ENCODE measurements at places on chromosomes 3 and 15.

DNA sequence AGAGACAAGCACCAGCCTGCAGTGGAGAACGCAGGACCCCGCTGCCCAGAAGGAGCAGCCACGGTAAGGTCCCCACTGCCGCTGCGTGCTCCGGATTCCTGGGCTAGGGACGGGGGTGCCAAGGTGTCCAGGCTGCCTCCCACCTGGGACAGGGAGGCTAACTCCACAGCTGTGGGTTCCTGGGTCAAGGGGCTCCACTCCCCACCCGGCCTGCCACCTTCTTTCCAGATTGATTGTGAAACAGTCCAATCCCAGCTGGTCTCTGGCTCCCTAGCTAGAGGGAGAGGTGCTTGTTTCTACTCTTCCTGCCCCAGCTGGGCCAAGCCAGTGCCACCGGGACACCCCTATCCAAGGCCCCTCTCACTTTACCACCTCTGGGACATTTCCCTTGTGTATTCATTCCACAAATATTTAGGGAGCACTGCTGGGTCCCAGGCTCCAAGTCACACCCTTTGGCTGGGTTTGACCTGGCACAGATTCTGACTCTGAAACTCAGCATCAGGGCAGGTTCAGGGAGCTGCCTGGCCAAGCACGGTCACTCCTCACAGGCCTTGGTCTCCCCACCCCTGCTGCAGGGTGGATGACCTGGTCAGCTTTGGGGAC lies 1.9 kb downstream of the PAK6 start:
- DNase-seq: no peak

DNA sequence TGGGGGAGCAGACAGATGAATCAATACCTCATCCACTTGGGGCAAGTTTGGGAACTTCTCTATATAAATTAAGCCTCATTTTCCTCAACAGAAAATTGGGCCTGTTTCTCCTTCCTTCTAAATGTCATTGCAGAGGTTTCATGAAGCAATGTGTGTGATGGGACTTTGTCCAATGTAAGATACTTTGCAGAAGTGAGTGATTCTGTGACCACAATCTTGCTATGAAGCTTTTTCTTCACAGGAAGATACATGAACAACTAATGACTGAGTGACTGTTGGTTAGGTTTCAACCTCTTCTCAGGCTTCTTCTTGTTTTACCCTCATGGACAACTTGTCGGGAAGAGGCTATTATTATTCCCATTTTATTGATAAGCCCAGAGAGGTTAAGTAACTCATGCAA lies 11.0 kb downstream of the TMEM45A start:
- DNase-seq: no peak

- no peak for DNase-seq
Measured at GRCh38 chr15:99092554-99093172, 12.2 kb upstream of the SYNM start.

GRCh38 chr15:73709686-73710085 lies 25.5 kb downstream of the CD276 start:
- DNase-seq: no peak

- DNase-seq: no peak
Measured at GRCh38 chr3:126855374-126855773, 127.5 kb upstream of the PLXNA1 start.

DNA sequence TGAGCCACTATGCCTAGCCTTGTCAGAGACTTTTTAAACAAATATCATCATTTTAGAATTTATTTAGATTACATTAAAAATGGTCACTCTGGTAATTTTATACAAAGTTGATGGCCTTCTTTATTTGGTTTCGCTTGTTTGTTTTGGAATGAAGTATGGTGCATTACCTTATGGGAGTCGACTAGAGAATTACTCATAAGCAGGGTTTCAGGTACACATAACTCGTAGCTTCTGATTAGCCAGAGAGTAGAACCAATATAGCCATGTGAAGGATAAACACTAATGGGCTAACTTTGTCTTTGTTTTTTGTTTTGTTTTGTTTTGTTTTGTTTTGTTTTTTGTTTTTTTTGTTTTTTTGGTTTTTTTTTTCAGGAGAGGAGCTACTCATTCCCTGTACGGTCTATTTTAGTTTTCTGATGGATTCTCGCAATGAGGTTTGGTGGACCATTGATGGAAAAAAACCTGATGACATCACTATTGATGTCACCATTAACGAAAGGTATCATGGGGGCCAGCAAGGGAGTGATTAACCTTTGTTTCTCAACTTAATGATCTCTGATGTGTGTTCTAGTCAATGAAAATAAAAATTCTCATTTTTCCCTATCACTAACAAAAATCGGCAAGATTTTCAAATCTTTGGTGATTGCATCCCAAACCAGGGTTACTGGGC lies 113.2 kb downstream of the IL1RAP start:
- DNase-seq: no peak

DNA sequence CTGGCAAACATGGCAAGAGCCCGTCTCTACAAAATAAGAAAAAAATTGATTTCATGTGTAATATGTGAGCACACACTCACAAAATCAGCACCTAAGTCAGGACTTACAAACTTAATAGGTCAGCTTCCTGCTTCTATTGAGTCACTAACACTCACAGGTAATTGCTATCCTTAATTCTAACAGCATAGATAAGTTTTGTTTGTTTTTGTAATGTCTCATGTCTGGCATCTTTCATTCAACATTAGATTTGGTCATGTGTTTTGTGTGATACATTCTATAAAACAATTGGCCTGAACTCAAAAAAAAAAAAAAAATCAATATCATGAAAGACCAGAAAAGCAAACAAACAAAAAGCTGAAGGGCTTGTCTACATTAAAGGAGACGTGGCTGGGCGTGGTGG lies 564.7 kb downstream of the AGBL1 start:
- no peak for DNase-seq

DNA sequence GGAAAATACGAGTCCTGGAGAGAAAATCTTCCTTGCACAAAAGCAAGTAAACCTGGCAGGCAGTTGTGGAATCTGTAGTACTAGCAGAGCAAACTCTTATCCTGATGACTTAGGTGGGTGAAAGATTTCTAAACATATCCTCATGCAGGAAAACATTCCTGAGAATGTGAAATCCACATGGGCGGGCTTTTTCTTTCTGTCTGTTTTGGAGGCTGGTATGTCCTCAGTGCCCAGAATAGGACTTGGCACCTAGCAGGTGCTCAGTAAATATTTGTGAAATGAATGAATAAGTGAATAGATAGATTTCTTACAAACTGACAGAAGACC lies 53.3 kb downstream of the FAM174B start:
- no peak for DNase-seq

GRCh38 chr15:33309602-33310276 lies 1.0 kb upstream of the RYR3 start:
- DNase-seq: no peak

GRCh38 chr15:48674876-48675275 lies 29.4 kb upstream of the FBN1 start:
- no peak for DNase-seq

- no peak for DNase-seq
Measured at GRCh38 chr3:63095-63765, 133.3 kb upstream of the CHL1 start.

DNA sequence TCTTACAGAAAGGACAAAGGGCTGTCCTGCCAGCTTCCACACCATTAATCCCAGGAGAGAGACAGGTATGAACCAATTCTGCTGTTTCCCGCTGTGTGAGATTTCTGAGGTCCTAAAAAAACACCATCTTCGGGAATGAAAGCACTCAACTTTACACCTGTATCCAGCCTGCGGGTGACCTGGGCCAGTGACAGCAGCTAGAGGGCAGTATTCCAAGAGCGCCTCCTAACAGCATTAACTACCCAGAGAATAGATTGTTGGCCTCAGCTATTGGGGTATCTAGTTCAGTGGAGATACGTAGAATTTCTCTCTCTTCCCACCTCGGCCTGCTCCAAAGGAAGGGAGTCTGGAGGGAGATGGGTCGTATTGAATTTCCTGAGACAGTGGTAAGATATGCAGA lies 55.1 kb downstream of the WDR76 start:
- DNase-seq: no peak

GRCh38 chr3:8303466-8303865 lies 198.2 kb upstream of the LMCD1 start:
- no peak for DNase-seq

GRCh38 chr15:29665444-29666003 lies 156.7 kb downstream of the TJP1 start:
- DNase-seq: no peak

DNA sequence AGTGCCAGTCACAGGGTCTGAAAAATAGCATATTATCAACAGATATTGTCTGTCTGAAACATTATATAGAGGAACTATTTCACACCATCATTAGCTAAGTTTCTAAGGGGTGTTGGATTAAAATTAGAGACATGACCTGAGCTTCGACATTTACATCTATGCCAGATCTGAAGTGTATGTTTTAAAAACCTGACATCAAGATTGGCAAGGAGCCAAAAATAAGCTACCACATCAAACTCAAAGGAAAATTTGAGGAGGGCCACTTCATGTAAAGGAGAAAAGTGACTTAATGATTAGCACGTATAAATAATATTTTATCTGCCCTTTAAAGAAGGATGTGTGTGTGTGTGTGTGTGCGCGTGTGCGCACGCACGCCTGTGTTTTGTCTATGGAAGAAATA lies 752.0 kb upstream of the GRM7 start:
- DNase-seq: no peak

DNA sequence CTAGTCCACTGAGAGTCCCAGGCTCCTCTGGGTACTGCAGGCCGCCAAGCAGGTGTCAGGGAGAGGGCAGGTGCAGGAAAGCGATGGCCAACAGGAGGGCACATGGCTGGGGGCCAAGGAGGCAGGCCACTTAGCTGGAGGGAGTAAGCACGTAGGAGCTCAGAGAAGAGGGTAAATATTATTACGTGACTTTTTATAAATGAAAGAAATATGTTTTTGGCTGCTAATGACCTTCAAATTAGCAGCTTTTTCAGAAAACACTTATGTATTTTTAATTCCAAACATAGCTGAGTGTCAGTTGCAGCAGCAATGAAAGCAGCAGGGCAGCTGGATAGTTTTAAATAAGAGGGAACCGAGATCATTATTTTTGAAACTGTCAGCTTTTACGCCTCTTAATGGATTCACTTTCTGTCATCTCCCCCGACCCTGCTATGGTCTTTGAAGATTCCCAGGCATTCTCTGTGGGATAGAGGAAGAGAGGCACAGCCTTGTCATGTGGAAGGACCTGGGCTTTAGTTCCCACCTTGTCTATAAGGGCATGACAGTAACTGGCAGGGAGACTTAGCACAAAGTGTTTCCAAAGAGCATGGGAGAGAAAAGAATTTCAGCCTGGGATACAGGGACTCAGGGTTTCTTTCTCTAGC lies 477.1 kb downstream of the EPHB1 start:
- no peak for DNase-seq

GRCh38 chr3:168570404-168571155 lies 474.9 kb upstream of the GOLIM4 start:
- DNase-seq: no peak

DNA sequence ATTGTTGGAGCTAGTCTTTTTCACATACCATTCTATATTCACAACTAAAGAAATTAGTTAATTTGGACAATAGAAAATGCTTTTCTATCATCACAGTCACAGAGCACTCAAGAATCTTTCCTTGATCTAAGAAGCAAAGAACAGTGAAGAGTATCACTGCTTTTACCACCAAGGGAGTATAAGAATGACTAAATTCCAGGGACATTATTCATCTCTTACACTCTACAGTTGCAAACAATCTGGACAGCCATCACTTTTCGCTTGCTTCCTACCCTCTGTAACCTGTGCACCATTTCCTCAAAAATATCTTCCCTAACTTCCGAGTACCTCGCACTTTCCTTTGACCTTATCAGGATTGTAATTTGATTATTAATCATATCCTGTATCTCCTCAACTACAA lies 359.5 kb upstream of the TMCO5A start:
- no peak for DNase-seq

DNA sequence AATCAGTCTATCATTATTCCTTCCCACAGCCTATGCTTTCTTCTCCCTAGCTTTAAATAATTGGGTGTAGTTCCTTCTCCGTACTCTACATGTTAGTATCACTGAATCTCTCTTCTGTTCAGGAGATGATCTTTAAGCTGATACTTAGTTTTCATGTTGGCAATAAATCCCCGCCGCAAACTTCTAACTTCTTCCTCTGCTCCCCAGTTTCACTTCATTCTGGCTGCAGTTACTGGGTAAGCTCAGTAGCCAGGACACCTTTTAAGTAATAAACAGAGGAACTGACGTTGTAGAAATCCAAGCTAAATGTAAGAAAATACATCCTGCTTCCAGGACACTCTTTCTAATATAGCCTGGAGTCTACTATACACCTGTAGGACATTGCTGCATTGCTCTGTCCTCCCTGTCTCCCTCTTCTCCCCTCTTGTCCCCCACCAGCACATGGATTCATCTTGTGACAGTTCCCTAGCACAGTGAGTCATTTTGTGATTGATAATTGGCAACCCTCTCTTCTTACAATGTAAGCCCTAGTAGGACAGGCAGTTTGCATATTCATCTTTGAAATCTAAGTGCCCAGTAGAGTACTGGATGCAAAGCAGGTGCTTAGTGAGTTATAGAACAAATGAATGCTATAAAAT lies 598.2 kb downstream of the UNC13C start:
- DNase-seq: no peak

- DNase-seq: no peak
Measured at GRCh38 chr3:167843886-167844285, 108.4 kb downstream of the SERPINI1 start.

GRCh38 chr3:16349986-16350596 lies 85.1 kb downstream of the OXNAD1 start:
- no peak for DNase-seq

GRCh38 chr15:77470235-77470634 lies 49.5 kb downstream of the HMG20A start:
- DNase-seq: no peak

GRCh38 chr3:127739347-127740135 lies 66.8 kb downstream of the ABTB1 start:
- no peak for DNase-seq

GRCh38 chr3:52495777-52496602 lies 852 bp downstream of the STAB1 start:
- DNase-seq: no peak

DNA sequence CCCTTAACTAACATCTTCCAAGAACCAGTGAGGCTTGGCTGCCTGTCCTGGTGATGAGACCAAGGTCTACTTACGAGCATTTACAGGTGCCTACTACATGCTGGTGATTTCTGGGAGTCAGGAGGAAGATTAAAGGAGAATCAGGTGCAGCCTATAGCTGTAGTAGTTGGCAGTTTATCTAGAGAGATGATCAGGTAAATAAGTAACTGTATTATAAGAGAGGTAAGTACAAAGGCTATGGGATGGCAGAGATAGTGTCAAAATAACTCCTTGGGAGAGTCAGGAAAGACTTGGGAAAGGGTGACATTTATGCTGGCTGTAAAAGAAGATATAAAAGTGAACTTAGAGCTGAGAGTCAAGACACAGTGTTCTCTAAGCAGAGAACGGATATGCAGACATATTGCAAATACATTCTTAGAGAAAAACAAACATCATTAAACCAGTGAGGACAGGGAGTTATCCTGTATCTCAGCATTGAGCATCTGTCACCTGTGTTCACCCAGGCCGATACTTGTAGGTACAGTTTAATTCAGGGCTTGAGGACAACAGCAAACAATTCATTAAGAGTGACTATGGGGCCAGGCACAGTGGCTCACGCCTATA lies 49.7 kb upstream of the ACP3 start:
- DNase-seq: no peak

- no peak for DNase-seq
Measured at GRCh38 chr3:115148142-115148790, 1.2 kb upstream of the ZBTB20 start.

GRCh38 chr15:75067123-75067830 lies 43.9 kb downstream of the PPCDC start:
- DNase-seq: no peak

All from cortex of kidney (tissue), 1 donor.